ENCODE measurements at places on chromosomes 12 and 14.

GRCh38 chr14:100844421-100844820, 18.5 kb downstream of the MEG3 start:
- no peak for DNase-seq

DNA sequence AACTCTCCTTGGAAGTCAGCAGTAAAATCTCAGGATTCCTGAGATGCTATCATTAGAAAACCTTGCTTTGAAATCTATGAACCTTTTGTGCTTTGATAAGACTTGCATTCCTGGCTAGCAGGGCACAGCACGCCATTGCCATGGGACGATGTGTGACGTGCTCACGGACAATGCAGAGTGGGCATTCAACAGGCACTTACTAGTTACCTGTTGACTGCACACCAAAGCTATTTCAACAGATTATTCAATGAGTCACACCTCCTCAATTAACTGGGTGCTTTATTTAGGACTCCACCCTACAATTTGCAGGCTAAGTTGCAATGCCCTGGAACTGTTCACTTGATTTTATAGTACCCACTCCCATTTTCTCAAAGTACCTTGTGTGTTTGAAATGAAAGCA, 11.3 kb downstream of the NOS1 start:
- DNase-seq, result no peak

DNA sequence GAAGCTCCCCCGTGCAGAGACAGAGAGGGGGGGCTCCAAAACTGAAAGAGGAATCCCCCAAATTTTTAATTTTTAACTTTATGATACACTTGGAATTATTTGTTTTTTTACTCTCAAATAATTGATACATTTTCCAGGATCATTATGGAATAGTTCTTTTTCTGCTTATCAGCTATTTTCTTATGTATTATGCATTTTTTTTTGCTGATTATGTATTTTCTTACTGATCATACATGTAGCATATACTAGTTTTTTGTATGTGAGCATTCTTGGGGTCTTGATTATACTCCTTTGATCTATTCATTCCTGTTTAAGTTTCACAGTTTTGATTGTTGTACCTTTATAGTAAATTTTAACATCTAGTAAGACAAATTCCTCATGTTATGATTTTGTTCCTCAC, 55.5 kb upstream of the LDHB start:
- no peak for DNase-seq

DNA sequence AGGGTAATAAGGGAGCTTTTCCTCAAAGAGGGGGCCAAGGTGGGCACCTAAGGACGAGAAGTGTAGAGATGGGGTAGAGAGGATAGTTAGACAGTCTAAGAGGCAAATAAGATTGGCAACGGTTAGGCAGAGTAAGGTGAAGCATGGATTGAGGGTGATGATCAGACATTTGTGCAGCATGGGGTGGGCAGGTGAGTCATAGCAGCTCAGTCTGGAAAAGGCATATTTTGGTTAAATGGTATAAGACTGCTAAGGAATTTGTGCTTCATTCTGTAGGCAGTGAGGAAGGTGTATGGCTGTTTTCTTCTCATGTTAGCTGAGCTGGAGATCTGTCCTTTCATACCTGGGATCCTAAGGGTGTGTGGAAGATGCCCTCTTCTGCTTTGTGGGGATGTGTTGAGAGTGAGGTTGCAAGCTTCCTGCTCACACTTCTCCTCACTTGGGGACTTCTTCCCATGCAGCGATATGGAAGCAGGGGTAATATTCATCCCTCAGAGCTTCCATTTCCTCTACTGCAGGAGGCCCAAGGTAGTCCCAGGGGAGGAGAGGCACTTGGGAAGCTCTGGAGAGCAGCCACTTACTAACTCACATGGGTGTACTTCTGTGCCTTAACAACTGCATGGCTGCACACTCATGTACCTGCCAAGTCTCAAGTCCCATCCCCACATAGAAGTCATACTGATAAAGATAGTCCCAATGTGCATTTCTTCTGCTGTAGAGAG, 28.9 kb downstream of the GSG1 start:
- DNase-seq, result no peak

DNA sequence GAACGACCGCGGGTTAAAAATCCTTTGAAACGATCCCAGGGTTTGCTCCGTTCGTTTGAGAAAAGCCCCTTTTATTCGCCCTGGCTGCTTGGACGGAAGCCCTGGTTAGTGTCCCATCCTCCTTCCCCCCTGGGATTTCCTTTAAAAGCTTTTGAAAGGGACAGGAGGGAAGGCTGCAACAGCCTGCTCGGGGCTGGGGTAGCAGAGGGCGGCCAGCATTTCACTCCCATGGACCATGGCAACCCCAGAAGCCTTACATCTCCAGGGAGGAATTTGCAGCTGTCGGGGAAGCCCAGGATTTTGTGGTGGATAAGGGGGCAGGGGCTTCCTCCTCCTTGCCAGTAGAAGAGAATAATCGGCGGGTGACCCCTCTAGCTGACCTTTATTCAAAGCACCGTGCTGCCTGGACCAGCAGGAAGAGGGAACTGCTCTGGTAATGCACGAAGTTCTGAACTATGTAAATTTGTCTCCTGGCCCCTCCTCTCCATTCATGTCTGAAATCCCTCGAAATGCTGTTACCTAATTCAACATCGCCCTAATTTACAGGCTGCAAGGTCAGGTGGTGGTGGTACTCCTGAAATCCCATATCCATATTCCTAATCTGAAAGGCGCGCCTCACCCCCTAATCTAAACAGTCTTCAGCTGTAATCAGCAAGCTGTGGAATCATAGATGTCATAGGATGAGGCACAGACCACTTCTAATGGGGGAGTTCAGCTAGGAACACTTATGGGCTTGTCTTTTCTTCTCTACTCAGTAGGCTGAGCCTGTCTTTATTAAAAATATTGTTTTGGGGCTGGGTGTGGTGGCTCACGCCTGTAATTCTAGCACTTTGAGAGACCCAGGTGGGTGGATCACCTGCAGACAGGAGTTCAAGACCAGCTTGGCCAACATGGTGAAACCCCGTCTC, 1.0 kb upstream of the CLIP1 start:
- DNase-seq, result peak; percentile 38

GRCh38 chr12:65282840-65283239, 4.4 kb downstream of the MSRB3 start:
- DNase-seq, result no peak

DNA sequence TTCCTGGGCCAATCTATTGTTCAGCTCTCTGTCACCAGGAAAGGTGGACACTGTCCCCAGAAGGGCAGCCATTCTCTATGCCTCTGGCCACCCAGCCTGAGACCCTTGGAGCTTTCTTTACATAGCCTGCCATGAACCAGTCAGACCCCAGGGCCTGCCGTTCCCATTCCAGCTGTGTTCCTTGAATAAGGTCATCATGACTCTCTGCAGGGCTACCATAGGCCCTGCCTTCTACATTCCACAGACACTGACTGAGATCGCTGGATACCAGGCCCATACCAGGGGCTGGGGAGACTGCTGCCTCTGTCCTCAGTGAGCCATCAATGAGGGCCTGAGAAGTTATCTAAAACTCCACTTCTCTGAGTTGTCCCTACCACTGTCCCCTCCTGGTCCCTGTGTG, 75.5 kb downstream of the SYNE3 start:
- no peak for DNase-seq

DNA sequence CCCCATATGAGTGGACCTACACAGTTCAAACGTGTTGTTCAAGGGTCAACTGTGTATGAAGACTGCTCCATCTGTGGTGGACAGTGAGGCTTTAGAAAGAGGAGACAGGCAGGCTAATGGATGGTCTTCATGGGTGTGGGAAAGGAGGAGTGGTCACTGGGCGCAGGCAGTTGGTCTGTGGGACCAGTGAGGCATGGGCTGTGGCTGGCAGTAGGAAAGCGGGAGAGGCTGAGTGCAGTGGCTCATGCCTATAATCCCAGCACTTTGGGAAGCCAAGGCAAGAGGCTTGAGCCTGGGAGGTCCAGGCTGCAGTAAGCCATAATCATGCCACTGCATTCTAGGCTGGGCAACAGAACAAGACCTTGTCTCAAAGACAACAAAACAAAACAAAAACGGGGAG, 2.0 kb upstream of the NR4A1 start:
- DNase-seq, result no peak

- no peak for DNase-seq
Observed at GRCh38 chr12:3148366-3149000, 71.3 kb downstream of the TSPAN9 start.

- no peak for DNase-seq
Observed at GRCh38 chr12:121657305-121658008, 12.0 kb downstream of the MORN3 start.

GRCh38 chr14:101881426-101881825, 82.9 kb upstream of the DYNC1H1 start:
- no peak for DNase-seq

GRCh38 chr14:93912782-93913181, 14.4 kb upstream of the FAM181A start:
- no peak for DNase-seq

- no peak for DNase-seq
Observed at GRCh38 chr14:102734436-102734835, 42.8 kb upstream of the TRAF3 start.

DNA sequence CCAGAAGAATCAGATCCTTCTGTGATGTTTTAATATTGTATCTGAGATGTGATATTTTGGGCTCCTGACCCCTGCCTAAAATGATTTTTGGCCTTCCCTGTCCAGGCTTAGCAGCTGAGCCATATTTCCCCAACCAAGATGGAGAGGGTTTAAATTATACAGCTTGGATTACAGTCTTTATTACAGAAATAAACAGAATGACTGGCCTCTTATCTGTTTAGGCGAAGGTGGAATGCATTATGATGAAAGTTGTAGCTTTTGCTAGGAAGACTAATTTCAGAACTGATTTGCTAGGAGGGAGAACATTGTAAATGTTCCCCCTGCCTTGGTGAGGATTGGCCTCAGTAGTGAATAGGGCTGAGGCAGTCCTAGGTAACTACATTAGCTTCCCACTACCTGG, 23.3 kb downstream of the BMAL2 start:
- no peak for DNase-seq

DNA sequence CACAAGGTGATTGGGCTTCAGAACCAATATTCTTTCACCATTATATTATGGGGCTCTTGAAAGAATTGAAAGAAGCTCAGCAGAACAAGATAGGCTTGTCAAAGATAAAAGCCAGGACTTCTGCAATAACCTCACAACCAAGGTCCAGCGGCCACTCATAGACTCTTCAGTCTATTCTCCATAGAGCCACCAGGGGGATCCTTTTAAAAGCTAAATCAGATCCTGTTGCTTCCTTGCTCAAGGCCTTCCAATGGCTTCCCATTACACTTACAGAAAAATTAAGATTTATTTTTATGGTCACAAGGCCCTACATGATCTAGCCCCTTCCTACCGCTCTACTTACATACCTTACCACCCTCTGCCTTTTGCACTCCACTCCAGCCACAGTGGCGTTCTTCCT, 169.6 kb downstream of the C12orf42 start:
- DNase-seq, result no peak

- DNase-seq, result no peak
Observed at GRCh38 chr12:100273782-100274181, 6.8 kb downstream of the SCYL2 start.

GRCh38 chr12:22034709-22035506, 11.1 kb upstream of the CMAS start:
- DNase-seq, result no peak

- DNase-seq, result no peak
Observed at GRCh38 chr14:24261969-24262327, 1.0 kb downstream of the TGM1 start.

DNA sequence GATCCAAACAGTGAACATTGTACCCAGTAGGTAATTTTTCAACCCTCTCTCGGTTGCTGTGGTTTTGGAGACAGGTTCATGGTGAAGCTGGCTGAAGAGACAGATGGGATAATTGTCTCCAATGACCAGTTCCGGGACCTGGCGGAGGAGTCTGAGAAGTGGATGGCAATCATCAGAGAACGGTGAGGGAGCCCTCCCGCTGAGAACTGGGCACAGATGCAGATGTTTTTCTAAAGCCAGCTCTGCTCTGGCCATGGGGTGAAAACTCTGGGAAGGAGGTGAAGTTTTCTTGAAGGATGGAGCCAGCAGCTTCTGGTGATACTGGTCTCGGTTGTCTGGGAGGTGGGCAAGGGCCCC, 6.2 kb downstream of the KHNYN start:
- DNase-seq, result no peak

Measured in natural killer cell (primary cell).